ENCODE measurements at places on chromosomes 13 and 19.

GRCh38 chr13:111604097-111604496 is 283.7 kb downstream of the TEX29 start:
- DNase-seq: no peak

- DNase-seq: no peak
These were observed 50.9 kb upstream of the TPM4 start for GRCh38 chr19:16025108-16026101.

- peak; percentile 45 for DNase-seq
These were observed 11.8 kb upstream of the SHD start for GRCh38 chr19:4267101-4267900.

GRCh38 chr13:38395497-38395788 is 45.8 kb downstream of the UFM1 start:
- DNase-seq: no peak

DNA sequence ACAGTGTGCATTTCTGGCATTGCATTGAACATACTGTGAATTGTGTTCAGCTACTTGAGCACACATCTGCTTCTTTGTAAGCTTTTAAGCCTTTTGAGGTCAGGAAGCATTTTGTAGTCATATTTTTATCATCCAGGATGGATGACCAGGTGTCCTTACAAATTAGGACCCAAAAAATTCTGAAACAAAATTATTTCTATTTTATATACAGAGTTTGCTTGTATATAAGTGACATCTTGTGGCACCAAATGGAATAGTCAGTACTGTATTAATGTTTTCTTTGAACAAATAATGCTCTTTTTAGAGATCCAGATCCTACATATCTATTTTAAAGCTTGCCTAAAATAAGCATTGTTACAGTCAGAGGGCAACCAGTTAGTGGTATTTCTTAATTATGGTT is 9.5 kb upstream of the SUPT20H start:
- no peak for DNase-seq

- DNase-seq: no peak
These were observed 6.2 kb downstream of the SYT5 start for GRCh38 chr19:55173714-55174409.

GRCh38 chr13:32278426-32278825 is 36.7 kb downstream of the ZAR1L start:
- DNase-seq: no peak

DNA sequence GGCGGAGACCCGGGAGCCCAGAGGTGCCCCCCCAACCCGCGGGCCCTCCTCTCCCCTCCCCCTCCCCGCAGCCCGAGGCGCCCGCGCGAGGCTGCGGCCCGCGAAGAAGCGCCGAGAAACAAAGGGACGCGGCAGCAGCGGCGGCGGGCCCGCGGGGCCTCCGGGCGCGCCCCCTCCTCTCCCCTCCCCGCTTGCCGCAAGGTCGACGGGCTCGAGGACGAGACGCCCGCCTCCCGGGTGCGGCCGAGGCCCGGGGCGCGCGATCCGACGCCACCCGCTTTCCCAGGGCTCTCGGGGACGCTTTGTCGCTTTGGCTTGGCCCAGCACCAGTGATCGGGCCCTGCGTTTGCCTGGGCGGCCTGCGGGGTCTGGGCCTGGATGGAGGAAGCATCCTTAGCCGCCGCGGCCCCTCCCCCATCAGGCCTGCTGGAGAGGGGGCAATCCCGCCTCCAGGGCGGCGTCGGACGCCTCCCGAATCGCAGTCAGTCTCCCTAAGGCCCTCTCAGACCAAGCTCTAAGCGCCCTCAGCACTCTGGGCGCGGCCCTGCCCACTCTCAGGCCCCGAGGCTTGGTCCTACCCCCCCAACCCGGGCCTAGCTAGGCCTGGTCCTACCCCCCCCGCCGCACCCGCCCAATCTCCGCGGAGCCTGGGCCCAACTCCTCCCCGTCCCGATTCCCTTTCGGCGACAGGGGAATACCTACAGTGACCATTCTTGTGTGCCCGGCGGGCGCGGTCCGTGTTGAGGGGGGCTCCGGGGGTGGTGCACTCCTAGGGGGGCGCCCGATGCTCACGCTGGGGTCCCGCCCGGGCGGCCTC is 740 bp downstream of the ELAVL3 start:
- no peak for DNase-seq

DNA sequence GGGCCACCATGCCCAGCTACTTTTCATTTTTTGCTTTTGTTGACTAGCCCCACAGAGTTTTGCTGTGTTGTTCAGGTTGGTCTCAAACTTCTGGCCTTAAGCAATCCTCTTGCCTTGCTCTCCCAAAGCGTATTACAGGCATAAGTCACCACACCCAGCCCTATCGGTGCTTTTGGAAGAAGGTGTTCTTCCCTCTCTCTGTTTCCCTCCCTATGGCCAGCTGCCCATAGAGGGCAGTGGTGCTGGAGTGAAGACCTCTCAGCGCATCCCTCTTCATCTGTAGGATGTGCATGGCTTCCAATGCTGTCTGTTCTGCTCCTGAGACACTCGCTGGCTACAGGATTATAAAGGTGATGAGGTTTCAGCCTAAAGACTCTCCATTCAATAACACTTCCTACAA is 1.3 kb upstream of the CD22 start:
- no peak for DNase-seq

DNA sequence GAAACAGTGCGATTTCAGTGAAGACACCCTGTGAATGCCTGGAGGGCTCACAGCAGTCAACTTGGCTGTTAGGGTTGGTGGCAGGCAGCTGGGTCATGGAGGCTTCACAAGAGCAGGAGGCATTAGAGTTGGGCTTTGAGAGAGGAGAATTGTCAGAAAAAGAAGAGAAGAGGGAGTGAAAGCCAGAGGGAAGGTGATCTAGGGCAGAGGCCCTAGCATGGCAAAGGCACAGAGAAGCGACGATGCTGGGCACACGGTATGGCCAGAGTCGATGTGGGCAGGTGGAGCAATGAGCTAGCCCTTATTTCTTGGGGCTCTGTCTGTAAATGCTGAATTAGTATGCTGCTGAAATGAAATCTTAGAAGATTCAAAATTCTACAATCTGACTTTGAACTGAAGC is 52.6 kb upstream of the OLFM4 start:
- DNase-seq: no peak

DNA sequence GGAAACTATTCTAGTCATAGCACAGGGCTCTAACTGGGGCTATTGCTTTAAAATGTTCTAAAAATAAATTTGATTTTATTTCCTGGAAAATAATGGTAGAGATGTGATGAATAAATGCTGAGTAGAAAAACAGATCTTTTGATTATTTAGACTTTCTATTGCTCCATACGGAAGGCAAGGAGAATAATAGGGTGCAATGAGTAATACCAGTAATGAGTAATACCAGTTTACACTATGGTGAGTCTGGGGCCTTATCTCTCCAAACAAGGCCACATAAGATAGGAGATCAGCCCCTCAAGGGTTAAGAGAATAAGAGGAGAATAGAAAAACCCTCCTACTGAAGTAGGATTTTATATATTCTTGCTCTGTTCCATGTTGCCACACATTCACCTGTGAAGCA is 390.4 kb downstream of the KLF5 start:
- DNase-seq: no peak

GRCh38 chr19:44553478-44554171 is 24.1 kb upstream of the CEACAM20 start:
- DNase-seq: no peak

- no peak for DNase-seq
These were observed 34.9 kb upstream of the MLNR start for GRCh38 chr13:49185264-49185663.

DNA sequence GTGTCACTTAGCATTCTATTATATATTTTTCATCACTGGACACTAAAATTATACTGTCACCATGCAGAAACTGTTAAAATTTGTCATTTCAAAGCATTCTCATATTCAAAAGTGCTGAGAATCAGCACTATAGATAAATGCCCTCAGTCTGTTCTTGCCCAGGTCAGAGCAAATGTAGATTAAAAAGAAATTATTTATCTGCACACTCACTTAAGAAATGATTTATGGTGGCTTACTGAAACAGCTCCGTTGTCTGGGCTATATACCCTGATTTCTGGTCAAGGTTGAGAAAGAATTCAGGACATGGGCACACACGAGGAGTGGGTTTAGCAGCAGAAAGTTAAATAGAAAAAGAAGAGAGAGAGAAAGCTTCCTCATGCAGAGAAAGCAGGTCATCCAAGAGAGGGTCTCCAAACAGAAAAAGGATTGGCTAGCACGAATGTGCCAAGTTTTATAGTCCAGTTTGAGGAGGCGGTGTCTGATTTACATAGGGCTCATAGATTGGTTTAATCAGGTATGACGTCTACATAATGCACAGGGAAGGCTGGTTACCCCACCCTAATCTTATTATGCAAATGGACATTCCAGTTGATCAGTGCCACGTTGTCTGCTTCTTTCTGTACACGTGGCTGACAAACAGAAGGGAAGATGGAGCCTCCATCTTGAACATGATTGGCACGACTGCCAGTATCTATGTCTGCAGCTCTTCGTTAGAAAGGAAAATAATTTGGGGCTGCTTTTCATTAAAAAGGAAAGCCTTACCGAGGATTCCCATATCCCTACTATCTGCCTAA is 47.3 kb upstream of the N4BP2L1 start:
- DNase-seq: no peak

- DNase-seq: no peak
These were observed 10.5 kb downstream of the PMIS2 start for GRCh38 chr19:35596366-35596999.

DNA sequence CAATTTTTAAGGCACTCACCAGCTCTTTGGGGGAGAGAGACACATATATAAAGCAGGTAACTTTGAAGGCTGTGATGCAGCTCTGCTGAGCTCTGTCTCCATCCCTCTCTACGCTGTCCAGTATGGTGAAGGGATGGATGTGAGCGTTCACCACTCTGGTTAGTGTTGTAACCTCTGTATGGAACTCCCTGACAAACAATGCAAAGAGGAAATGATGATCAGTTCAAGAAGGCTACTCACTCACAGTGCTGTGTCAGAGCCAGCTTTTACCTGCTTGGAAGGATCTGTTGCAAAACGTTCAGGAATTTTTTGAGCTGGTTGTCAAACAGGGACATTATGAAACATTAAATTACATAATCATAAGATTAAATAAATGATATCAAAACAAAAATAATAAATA is 90.8 kb upstream of the SLC10A2 start:
- DNase-seq: no peak
